ENCODE measurements at places on chromosomes 5 and 9.
A peak's percentile ranks its signal among the peaks of the same experiment; 100 is the strongest.

DNA sequence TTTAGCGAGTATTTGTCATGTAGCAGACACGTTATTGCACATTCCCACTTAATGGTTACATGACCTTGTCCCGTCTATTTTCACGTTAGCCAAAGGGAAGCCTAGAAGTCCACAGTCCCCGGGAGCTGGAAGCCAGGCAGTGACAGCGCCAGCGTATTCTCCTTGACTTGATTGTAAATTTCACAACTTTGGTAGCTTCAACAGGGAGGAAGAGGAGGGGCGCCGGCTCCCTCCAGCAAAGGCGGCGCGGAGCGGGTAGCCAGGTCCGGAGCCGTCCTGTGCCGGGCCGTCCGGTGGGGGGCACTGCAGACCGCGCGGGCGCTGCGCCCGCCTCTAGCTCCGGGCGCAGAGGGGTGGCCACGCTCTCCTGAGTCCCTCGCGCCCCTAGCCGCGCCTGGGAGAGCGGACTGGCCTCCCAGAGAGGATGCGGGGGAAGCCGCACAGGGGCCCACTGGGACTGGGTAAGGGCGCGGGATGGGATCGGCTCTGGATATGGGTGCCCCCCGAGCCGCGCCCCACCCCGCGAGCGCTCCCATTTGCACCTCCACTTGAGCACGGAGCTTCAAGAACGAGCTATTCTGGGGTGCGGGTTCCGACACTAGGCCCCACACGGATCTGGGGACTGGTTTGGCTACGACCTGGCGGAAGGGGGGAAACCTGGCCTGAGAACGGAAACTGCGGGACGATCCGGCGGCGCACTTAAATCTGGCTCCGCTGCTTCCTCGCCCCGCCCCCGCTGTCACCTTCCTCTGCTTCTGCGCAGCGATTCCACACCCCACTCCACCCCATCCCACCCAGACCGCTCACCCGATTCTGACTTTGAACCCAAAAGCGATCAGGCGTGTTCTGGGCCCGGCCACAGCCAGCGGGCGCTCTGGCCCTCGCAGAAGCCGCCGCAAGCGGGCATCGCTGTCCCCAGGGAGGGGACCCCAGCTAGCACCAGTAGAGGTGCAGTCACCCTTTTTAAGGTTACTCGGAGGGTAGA, 23.8 kb downstream of the KLF4 start:
- peak; percentile 93 for DNase-seq

- DNase-seq, result no peak
Observed at GRCh38 chr5:74850789-74851425, 15.3 kb downstream of the FAM169A start.

GRCh38 chr5:147554261-147554817, 44.5 kb upstream of the DPYSL3 start:
- DNase-seq, result no peak

DNA sequence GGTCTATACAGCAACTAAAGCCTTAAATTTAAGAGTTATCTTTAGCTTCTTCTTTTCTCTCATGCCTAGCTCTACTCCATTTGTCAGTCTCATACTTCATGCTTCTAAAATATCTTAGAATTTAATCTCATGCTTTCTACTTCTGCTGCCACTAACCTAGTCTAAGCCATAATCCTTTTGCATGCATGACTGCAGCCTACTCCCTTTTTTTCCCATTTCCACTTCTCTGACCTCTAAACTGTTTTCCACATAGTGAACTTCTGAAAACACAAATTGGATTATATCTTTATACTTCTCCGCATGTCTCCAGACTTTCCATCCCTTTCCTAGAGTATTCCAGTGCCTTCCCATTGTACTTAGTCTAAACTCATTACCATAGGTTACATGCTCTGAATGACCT, 193.0 kb downstream of the XRCC4 start:
- no peak for DNase-seq

DNA sequence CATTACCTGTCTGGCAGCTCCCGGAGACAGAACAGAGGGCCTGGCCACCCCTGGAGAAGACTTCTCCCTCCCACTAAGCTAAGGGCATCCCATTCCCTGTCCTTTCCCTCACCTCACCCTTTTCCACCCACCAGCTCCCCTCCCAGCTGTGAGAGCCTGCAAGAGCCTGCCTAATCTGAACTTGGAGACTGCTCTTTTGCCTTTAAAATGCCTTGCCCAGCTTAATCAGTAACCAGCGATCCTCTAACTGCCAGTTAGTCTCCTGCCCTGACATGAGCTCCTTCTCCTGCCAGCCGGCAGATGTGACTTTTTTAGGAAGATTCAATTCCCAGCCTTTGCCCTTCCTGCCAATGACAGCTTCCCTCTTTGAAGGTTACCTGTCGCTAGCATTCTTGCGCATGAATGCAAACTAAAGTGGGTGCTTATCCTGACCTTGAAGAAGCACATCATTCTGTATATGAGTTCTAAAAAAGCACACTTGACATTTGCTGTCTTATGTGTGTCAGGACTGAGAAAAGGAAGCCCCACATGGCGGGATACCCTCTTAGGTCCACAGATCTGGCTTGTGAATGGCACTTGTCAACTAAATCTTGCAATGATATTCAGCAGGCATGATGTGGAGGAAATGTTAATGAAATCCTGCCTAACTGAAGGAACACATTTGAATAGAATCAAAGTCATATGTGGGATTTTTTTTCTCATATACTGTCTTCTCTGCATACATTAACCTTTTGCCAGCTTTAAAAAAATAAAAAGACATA, 411.2 kb upstream of the SLC30A5 start:
- DNase-seq, result no peak

DNA sequence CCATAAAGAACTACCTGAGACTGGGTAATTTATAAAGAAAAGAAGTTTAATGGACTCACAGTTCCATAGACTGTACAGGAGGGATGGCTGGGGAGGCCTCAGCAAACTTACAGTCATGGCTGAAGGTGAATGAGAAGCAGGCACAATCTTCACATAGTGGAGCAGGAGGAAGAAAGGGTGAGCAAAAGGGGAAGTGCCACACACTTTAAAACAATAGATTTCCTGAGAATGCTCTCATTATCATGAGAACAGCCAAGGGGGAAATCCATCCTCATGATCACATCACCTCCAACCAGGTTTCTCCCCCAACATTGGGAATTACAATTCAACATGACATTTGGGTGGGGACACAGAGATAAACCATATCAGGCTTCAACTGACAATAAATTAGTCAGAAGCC, 664.9 kb downstream of the TAF11L14 start:
- no peak for DNase-seq

GRCh38 chr5:42366051-42366450, 57.2 kb upstream of the GHR start:
- no peak for DNase-seq
